ENCODE measurements at places on chromosomes 12 and 14. TPM values are rescaled to one million over a fixed set of nuclear protein-coding genes. Genes with fewer than 3 reads are reported as not detected.

- DNase-seq = no peak
Measured at GRCh38 chr14:78307671-78308070, 137.5 kb downstream of the NRXN3 start.

DNA sequence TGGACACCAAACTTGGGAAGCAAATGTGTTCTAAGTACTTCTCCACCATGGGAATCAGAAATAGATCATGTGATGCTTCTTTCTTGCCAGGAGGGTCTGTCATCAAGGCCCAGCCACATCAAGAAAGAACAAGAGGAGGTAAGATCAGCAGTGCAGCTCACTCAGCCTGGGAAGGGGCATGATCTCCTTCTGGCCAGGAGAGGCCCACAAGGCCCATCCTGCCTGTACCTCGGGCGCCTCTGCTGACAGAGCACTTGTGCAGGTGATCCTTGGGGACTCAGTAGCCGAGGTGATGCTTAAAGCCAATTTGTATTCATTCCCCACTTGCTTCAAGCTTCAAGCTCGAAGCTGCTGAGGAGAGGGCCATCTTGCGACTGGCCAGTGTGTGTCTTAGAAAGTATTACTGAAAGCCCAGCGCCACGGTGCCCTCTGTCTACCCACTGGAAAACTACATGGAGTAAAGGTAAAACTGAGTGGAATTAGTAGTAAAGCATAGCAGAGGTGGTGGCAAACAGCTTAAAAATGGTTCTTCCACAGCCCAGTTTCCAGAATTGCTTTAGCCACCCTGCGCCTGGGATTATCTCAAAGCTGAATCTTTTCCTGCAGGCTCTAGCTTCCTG is 26.2 kb downstream of the RTRAF start:
- DNase-seq = no peak

DNA sequence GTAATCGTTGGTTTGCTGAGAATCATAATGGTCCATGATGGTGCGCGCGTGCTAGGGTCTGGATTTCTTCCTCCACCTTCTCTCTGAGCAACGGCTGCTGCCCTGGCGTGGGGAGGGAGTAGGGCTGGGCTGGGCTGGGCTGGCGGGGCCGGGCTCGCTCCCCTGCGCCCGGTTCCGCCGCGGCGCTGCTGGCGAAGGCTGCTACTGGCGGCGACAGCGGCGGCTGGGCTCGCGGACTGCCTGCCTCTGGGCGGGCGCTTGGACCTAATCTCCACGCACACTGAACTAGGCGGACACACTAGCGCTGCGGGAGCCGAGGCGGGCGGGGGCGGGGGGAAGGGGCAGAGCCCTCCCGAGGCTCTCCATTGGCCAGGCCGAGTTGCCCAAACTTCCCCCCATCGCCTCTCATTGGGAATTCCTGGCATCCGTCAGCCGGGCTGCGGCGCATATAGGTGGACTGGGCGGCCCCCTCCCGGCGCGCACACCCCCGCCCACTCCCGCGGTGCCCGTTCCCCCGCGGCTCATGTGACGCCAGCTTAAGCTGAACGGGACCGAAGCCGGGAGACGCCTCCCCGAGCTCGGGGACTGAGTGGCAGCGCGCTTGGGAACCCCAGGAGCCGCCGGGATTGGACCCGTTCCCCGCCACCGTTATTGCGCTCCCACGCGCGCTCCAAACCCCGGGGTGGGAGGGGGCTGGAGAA is at the start of gene ACTN1:
ACTN1 (minus strand) TSS at position 282 of the 701 bp plus-strand sequence; CDS start at position 36, 246 bp downstream.
- no peak for DNase-seq

DNA sequence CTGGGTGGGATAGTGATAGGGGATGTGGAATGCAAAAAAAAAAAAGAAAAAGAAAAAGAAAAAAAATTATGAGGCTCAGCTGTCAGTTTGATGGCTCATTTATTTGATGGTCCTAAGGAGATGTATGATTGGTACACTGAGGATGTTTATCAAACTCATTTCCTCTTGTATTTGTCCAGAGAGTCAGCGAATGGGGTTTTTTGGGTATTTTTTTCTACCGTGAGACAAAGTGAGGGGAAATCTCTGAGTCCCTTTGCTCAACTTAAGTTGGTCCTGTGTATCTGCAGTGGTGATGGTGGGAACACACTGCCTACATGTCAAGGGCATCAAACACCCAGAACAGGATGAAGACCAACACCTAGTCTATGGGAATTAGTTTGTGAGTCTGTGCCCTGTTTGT is 176.9 kb upstream of the HIF1A start:
- no peak for DNase-seq

Gene LTB4R2
- total RNA-seq = 8.4 TPM

Gene AVPR1A
- total RNA-seq = not detected

Gene KRT74
- not detected for total RNA-seq

Gene LTB4R
- 7.9 TPM for total RNA-seq

Gene SIX4
- 6.4 TPM for total RNA-seq

Measured in glomerular endothelial cell (primary cell).